ENCODE measurements at places on chromosomes 3 and 15.

- DNase-seq: no peak
These were observed 193.3 kb downstream of the STT3B start for GRCh38 chr3:31725976-31726375.

- peak; percentile 42 for DNase-seq
These were observed 467 bp downstream of the PIF1 start for GRCh38 chr15:64824929-64825430.

DNA sequence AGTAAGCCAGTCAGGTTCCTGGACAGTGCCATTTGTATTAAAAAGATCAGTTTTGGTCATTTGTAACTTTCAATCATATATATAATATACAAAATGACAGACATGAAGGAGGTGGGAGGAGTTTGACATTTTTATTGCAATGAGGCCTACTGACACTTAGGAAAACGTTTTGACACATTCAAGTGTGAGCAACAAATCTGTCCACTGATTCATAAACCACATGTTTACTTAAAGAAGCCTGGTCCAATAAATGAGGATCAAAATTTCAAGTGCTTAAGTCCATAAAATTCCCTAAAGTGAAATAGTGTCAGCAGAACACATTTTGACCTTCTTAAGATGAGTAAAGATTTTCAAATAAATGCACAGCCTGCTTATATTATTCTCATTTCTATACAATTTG lies 137.3 kb downstream of the MECOM start:
- DNase-seq: no peak

- no peak for DNase-seq
These were observed 6.7 kb downstream of the RNU6-1 start for GRCh38 chr15:67832897-67833709.

DNA sequence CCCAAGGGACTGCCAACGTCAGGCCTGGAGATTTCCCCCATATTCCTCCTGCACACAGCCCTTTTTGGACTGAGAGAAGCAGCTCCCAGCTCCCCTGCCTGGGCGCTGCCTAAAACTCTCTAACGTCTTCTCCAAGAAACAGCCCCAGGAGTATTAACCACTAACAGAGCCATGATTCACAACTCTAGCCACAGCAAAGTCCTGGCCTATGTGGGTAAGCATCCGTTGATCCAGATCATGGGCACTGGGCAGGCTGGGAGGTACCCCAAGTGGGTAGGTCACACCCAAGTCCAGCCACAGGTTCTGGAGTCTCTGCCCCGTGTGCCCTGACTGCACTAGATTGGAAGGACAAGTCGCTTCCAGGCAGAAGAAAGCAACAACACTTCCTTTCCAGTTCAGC lies 31.9 kb downstream of the NBEAL2 start:
- no peak for DNase-seq

GRCh38 chr15:62834686-62835329 lies 207.7 kb upstream of the TPM1 start:
- DNase-seq: no peak

- no peak for DNase-seq
These were observed 188.4 kb upstream of the PFN2 start for GRCh38 chr3:150158943-150159625.

DNA sequence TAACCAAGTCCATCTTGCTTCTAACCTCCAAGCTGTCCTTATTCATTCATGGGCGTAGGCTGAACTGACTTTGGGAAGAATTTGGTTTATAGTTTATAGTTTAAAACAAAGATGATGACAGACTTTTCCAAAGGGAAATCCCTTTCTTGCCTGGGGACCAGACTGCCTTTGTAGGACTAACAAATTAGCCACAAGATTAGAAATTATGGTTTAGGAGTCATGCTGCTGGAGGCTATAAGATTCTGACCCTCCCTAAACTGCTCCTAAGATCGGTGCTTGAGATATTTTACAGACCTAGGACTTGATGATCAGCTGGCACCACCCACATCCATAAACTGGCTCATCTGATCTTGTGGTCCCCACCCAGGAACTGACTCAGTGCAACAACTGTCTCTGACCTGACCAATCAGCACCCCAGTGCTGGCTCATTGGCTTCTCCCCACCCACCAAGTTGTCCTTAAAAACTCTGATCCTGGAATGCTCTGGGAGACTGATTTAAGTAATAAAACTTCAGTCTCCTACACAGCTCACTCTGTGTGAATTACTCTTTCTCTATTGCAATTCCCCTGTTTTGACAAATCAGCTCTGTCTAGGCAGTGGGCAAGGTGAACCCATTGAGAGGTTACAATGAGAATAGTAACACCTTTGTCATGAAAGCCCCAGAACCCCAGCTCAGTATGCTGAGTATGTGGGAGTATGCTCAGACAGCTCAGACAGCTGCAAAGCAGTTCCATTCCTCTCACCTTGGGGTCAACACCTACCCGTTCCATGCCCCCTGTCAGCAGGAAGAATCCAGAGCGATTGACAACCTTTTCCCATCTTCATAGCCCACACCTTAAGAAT lies 51.6 kb upstream of the C15orf39 start:
- peak; percentile 67 for DNase-seq

DNA sequence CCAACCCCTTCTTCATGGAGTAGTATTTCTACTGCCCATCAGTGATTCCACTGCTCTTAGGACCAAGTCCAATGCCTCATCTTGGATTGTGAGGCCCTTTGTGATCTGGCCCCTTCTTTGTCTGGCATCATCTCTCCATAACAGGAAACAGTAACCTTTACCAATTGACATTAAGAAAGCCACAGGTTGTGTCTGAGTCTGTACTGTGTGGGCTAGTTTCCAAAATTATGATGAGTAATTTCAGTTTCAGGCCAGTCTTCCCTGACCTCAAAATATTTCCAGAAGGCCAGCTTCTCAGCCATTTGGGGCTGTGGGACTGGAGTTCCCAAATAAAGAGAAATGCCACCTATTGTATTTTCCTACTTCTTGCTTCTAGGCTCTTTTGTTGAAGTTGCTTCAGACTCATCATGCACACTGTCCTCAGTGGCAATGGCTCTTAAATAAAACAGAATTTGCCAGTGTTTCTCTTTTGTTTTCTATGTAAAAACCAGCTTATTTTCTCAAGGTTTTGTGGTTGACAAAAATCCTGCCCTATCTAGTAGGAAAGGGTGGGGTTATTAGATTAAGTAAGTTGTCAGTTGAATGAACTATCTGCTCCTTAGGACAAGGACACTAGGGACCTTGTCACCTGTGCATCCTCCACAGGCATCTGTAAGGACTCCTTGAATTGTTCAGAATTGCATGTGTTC lies 47.0 kb upstream of the ACKR4 start:
- peak; percentile 41 for DNase-seq

DNA sequence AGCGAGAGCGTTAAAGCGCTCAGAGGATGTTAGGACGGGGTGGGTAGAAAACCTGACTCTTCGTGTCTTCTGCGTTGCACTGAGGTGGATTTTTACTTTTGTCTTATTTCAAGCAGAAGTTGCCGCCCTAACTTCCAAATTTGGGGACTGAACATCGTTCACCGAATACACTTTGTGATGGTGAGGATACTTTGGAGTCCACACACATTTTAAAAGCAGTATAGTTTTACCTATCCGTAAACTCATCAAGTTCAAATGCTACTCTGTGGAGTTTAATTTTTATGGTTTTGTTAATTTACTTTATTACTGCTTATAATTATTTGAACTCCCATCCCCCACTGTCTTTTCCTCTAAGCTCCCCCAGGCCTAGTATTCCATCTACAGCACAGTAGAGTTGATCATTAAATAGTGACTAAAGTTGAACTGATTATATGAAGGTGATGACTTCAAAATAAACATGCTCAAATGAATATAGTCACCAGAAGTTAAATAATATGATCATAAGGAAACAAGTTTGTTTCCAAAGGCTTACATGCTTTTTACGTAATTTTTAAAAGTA lies 617 bp upstream of the EOGT start:
- DNase-seq: peak; percentile 36

DNA sequence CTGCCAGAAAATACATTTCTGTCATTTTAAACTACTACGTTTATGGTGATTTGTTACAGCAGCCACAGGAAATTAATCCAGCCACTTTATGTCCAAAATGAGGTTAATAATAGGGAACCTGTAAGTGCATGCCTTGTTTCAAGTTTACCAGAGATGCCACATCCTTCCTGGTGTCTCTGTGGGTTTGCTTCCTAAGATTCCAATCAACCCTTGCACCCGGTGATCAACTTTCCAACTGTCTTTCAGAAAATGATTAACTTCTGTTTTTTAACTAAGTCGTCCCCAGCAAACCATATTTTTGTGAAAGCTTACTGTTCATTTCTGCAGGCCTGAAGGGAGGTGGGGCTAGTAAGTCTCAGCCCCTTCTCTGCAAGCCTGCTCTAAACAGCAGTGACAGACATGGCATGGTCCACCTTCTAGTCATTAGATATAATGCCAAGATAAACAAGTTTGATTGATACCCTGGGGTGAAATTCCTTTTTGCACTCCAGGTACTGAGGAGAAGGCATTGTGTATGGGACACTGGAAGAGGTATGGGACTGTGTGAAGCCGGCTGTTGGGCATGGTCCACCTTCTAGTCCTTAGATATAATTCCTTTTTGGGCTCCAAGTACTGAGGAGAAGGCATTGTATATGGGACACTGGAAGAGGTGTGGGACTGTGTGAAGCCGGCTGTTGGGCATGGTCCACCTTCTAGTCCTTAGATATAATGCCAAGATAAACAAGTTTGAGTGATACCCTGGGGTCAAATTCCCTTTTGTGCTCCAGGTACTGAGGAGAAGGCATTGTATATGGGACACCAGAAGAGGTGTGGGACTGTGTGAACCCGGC lies 11.1 kb upstream of the TMC3 start:
- DNase-seq: peak; percentile 77

- DNase-seq: no peak
These were observed 212.3 kb upstream of the NECTIN3 start for GRCh38 chr3:110859336-110859735.

DNA sequence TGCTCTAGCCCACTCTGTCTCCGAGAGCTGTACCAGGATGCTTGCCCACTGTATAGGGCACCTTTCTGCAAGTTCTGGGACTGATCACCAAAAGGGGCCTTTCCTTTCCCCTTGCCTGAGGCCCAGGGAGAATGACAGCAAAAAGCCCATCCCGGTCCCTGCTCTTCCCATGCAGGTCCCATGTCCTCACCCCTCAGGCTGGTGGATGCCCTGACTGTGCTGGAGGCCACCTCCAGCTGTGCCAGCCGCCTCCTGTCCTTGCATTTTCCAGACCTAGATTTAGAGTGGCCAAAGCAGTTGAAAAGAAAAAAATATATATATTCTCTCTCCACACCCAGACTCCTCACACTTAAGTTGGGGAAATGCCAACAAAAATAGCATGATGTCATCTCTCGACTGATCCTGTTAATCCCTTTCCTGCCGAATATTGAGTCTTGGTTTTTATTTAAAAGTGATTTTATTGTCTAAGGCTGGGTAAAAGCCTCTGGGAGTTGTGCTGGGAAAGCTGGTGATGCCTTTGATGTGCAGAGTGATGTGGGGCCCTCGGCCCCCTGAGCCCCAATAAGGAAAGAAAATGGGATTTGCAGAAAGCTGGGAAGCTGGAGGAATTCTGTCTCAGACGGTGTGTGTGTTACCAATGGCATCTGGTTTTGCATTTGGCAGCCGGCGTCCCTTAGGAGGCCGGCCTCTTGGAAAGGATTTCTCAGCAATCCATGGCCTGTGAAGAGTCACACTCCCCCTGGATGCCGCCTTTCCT lies 29.3 kb upstream of the TPM1 start:
- no peak for DNase-seq

DNA sequence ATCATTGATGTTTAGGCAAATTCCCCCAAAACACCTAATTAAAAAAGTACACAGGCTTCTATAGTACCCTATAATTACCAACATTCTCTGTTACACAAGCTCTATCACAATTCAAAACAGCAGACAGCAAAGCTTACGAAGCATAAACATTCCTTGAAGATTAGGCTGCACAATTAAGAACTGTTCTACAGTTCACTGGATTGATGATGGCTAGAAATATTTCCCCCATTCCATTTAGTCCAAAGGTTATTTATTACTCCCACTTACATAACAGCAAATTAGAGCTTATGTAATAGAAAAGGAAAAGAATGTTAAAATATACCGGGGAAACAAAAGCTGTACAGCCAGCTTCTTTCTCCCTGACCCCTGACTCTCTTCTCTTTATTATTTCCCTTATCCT lies 49.3 kb downstream of the UACA start:
- DNase-seq: no peak

GRCh38 chr3:33758281-33758680 lies 40.1 kb upstream of the PDCD6IP start:
- no peak for DNase-seq

- DNase-seq: no peak
These were observed 65.1 kb upstream of the CCNL1 start for GRCh38 chr3:157225001-157225400.

GRCh38 chr3:103977417-103977816 lies 1389.3 kb upstream of the ALCAM start:
- DNase-seq: no peak

DNA sequence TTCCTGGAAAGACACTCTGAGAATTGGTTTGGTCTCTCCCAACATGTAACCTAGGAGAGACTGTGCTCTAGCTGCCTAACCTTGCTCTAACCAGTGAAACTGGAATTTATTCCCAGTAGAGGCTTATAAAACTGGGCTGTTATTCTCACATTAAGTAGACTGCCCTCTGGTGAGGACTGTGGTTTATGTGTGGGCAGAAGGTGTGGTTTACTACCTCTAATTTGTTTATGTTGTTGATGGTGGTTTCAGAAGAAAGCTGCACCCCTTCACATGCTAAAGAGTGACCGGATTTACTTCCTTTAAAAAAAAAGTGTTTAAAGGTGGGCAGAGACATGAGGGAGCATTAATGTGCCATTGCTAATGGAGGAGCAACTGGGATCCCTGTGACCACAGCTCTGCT lies 273.2 kb downstream of the MECOM start:
- DNase-seq: peak; percentile 56

DNA sequence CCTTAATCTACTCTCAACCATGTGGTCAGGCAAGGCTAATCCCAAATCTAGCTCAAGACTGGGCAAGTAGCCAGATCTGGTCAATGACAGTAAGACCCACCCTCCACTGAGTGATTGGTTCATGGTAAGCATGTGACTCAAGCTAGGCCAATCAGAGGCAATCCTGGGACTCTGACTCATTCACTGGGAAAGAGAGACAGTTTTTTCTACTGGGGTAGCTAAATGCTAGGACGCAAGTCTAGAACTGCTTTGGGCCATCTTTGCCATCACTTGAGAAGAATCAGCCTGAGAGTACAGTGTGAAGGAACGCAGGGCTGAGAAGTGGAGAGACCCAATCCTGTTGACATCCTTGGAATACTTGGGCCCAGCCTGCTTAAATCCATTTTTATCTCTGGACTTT lies 9.4 kb upstream of the RAD18 start:
- DNase-seq: peak; percentile 74

- DNase-seq: no peak
These were observed 259.2 kb downstream of the C3orf38 start for GRCh38 chr3:88408935-88409334.

GRCh38 chr3:167691366-167691765 lies 37.6 kb upstream of the WDR49 start:
- DNase-seq: peak; percentile 89
